Right lung (tissue), 10 donors: ENCODE measurements at places on chromosomes 12 and 14. TPM values are rescaled to one million over a fixed set of nuclear protein-coding genes. Genes with fewer than 3 reads are reported as not detected.

ACRBP gene
- 5.5 TPM for polyA plus RNA-seq

CCDC177 gene
- polyA plus RNA-seq, result not detected

SLC7A7 gene
- polyA plus RNA-seq, result 8.8 TPM

MAP3K9 gene
- 5.2 TPM for polyA plus RNA-seq

TEX52 gene
- polyA plus RNA-seq, result 2.6 TPM

DNA sequence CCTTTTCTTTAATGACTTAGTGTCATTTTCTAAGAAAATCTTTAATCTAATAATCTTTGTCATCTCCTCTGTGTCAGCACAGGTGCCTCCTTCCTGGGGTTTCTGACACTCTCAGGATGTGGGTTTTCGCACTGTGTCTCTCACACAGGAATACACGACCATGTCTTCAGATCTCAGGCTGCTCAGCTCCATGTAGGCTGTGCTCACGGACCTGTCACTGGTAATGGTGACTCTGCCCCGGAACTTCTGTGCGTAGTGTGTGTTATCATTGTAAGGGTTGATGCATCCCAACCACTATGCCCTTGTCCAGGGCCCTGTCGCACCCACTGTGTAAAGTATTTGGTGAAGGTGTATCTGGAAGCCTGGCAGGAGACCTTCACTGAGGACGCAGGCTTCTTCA is 647.8 kb downstream of the TMEM121 start:
- DNase-seq, result no peak

- no peak for DNase-seq
Observed at GRCh38 chr12:52185400-52185967, 6.3 kb downstream of the KRT80 start.

GRCh38 chr14:56241461-56241860 is 123.2 kb downstream of the PELI2 start:
- DNase-seq, result no peak

DNA sequence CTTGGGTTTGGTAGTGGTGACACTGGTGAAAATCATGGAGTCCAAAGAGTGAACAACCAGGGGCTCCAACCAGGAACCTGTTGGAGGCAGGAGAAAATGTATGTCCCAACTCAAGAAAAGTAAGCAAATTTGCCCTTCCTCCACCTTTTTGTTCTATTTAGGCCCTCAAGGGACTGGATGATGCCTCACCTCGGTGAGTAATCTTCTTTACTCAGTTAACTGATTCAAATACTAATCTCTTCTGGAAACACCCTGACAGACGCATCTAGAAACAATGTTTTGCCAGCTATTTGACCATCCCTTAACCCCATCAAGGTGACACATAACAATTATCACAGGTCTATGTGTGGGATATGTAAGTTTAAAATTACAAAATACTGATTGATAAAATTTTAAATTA is 272.4 kb upstream of the FOXG1 start:
- no peak for DNase-seq

DNA sequence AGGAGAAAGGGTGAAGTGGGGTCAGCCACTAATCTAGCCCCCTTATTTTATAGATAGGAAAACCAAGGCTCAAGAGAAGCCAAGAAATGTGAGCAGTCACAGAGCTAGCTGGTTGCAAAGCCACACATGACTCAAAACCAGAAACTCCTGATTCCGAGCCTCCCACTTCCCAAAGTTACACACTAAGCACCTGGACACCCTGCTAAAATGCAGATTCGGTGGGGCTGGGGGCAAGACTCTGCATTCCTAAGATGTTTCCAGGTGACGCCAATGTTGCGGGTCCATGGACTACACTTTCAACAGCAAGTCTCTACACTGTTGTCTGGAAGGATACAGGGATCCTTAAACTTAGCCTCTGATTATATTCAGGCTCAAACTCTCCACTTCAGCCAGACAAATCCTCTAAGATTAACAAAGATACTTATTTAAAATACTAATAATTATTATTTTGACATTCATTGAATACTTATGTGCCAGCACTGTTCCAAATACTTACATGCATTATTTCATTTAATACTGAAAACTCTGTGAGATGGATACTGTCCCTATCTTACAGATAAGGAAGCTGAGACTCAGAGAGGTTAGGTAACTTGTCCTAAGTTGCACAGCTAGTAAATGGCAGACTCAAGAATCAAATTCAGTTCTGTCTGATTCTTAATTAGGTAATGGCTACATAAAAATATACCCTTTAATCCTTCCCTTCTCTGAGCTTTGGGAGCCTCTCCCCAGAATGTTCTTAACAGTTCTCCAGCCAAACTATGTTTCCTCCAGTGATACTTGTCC is 81.4 kb downstream of the CRACR2A start:
- DNase-seq, result no peak

- DNase-seq, result no peak
Observed at GRCh38 chr12:117592588-117593305, 231.3 kb upstream of the NOS1 start.

- DNase-seq, result no peak
Observed at GRCh38 chr12:113416091-113416754, 6.0 kb upstream of the SDSL start.

DNA sequence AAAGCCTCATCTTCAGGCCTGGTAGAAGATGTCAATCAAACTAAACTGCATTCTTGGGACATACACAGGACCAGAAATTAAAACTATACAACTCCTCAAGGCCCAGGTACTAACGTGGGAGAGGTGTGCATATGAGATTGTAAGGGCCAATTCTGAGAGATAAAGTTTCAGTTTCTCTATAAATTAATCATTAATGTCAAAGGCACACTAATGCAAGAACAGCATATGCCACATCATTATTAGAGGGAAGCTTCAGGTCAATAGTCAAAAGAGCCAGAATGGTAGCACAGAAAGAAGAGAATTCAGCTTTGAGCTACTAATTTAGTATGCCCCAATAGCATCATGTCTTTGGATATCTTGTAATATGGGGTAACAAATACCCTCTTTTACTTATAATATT is 744.9 kb upstream of the MGAT4C start:
- DNase-seq, result no peak

DNA sequence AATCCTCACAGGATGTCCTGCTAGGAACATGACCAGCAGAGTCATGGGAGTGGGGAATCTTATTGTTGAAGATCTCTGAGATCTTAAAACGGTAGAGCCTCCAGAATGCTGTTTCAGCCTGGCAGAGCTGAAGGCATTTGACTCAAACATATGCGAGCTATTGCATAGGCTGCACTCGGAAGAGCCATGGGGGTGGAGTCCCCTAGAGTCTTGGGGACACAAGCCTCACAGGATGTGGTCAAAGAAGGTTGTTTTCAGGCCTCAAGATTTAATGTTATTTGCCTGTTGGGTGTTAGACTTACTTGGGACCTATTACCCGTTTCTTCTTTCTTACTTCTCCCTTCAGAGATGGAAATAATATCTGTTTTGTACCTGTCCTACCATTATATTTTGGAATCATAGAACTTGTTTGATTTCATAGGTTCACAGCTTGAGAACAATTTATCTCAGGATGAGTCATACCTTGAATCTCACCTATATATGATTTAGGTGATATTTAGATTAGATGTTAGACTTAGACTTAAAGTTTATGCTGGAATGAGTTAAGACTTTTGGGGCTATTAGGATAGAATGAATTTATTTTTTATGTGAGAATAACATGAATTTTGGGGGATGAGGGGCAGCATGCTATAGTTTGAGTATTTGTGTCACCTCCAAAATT is 172.2 kb upstream of the ATP2B1 start:
- no peak for DNase-seq

DNA sequence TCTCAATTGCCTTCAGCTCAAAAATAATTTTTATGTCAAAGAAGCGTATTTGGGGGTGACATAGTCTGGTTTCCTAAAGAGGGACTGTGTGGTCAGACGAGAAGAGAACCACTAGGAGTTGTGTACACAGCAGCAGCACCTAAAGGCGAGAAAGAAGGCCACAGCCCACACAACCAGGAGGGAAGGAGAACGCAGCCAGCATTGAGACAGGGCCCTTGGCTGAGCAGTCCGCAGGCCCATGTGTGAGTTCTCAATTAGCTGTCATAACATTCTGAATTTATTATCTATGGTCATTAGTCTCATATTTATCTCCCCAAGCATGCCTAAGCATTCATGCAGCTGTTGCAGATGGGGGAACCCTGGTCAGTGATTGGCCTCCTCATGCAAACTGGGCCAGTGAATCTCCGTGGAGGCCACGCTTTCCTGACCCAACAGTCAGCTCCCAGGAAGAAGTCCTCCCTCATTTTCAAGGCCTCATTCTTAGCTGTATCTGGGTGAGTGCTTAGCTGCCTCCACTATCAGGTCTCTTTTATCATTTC is 81.2 kb upstream of the ATF7IP start:
- DNase-seq, result peak; percentile 86

- no peak for DNase-seq
Observed at GRCh38 chr14:104099096-104100041, 13.9 kb downstream of the ASPG start.

DNA sequence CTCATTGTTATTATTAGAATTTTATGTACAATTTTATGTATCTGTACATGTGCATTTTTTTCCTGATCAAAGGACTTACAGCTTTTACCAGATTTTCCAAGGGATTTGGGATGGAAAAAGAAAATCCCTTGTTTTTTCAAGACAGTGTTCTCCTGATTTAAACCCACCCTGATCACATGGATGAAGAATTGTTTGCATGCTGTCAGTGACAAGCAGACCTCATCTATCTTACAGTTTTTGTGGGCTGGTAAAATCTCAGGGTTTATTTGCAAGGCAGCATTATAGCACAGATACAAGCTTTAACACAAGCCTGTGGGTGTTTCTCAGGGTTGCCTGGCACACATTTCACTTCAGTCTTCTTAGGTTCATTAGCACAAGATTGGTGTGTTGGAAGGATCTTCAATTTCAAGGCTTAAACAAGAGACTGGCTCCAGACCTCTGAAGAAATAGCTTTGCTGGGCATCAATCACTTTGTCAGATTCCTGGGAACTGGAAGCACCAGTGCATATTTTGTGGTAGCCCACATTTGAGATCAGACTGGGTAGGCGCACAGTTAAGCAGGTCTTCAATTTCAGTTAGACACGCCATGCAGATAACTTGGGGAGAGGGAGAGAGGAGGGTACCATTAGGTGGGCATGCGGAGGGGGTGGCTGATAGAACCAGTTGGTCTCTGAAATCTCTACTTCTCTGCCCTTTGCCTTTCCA is 118.0 kb downstream of the TBX5 start:
- no peak for DNase-seq

DNA sequence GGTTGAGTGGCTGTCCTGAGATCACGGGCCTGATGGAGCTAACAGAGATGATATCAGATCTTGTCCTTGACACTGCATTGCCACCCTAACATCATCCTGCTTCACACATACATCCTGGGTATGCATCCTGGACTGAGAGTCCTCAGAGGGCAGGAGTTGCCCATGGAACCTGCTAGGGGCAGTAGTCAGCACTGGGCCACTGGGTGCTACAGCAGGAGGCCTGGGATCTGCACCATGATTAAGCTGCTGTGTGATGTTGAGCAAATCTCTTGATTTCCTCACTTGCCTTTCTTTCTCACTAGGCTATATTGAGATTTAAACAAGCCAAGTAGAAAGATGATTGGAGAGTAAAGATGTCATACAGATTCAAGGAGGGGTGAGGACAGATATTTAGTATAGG is 22.1 kb upstream of the EIF4B start:
- no peak for DNase-seq

GRCh38 chr12:54383041-54383609 is 1.4 kb downstream of the ZNF385A start:
- no peak for DNase-seq

DNA sequence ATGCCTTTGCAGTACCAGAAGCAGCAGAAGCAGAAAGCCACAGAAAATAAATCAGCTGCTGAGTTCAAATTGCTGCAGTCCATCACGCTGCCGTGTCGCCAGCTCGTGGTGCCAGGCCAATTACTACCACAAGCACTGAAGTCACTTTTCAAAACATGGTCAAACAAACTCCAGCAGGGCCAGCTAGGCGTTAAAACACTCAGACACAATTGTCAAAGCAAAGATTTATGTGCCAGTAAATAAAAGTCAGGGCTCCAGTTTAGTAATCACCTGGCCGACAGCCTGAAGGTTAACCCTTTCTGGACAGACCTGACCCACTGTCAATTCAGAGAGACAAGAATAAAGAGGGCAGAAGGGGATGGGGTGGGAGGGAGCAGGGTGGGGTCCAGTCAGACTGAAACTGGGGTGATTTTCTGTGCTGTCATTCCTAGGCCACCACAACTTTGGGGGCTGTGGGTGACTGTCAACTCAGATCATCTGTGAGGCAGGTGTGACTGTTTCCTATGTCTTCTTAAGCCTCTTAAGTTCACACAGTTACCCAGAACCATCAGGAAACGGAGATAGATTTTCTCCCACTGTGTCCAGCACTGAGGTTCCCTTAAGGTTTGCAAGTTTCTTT is 109.8 kb upstream of the FUT8 start:
- no peak for DNase-seq

DNA sequence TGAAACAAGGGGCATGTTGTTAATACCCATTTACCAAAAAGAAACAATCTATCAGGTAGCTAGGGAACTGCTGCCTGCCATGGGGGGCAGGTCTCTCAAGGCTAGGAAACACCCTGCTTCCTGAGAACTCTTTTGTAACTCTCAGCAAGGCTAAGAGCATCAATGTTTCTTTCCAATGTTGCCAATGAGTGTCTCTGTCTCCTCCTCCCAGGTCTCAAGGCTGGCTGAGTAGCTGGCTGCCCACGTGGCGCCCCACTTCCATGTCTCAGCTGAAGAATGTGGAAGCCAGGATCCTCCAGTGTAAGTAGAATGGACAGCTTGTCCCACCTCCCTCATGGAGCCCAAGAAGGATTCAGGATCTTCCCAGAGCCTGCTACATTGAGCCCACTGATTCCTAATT is 3.4 kb downstream of the ABHD4 start:
- DNase-seq, result no peak

- no peak for DNase-seq
Observed at GRCh38 chr12:59076622-59077021, 156.3 kb upstream of the LRIG3 start.

DNA sequence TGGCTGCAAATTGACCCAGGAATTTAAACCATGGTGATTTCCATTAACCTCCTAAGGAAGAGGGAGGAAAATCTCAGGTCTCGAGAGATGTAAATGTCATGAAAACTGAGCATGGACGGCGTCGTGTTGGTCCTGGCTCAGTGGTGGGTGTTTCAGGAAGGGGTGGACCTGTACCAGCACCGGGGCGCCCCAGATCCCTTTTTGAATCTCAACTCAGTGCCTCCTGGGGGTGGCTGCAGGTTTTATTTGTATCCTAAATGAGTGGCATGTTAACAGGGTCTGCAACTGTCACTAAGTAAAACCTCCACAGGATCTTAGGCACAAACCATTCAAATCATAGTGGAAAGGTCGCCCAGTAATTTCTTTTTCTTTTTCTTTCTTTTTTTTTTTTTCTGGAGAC is 101.3 kb downstream of the ASCL4 start:
- no peak for DNase-seq
